ENCODE measurements at places on chromosomes 12 and 14. TPM values are rescaled to one million over a fixed set of nuclear protein-coding genes. Genes with fewer than 3 reads are reported as not detected.

GRCh38 chr14:75292886-75293285 lies 14.3 kb downstream of the FOS start:
- no peak for DNase-seq

- DNase-seq, result no peak
These were observed 12.3 kb downstream of the NKX2-8 start for GRCh38 chr14:36570065-36570464.

DNA sequence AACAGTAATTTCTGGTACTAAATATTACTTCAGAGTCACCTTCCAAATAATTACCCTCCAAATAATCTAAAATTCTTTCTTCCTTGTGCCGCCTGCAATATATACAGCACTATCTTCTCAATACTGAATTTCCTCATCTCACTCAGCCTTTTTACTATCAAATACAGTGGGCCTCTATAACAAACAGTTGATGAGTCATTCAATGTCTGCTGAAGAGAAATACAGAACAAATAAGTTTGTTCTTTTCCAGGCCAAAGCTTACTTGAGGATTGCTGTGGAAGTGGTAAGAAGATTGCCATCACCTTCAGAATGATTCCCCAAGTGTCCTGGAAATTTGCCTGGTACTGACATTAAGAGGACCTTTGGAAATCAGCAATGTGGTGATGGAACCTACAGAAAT lies 218.2 kb upstream of the ARHGAP5 start:
- no peak for DNase-seq

- DNase-seq, result no peak
These were observed 158.9 kb downstream of the GPR65 start for GRCh38 chr14:88163731-88164255.

GRCh38 chr12:93784339-93785086 lies 107.3 kb downstream of the CRADD start:
- DNase-seq, result no peak

The CPM gene
- not detected for total RNA-seq

DNA sequence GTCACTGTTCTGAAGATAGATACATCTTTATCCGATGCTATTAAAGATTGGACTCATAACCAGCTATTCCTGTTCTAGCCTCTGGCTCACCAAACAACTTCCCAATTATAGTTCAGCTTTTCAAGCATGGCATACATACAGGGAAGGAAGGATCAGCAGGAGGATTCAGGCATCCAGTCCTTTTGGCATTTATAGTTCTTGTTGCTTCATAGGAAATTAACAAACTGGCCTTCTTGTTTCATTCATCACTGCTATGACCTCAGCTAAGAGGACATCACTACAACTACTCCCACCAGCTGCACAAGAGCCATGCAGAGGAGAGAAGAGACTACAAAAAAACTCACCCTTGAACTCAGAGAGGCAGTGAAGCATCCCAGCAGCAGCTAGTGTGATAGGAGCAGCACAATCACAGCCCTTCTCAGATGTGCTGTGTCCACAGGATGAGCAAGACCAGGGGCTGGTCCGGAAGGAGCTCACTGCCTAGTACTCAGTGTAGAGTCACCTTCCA lies 100.5 kb downstream of the SPTSSA start:
- DNase-seq, result no peak

- no peak for DNase-seq
These were observed 11.5 kb downstream of the LUM start for GRCh38 chr12:91099836-91100235.

GRCh38 chr12:104546575-104546974 lies 89.8 kb downstream of the CHST11 start:
- no peak for DNase-seq

The CCDC177 gene
- 7.5 TPM for total RNA-seq

DNA sequence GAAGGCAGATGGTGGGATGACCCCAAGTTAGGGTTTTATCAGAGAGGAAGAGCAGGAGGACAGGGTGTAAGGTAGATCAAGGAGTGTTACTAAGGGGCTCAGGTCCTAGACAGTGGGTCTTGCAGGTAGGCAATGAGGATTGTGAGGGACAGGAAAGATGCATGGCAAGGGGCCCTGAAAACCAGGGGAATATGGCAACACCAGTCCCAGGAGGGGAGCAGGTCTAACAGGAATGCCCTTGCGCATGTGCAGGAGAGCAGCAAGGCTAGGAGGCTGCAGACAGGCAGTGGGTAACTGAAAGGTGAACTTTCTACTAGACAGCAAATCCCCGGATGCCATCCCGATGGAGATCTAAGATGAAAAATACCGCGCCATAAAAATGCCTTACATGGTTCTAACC lies 211.3 kb downstream of the ALG10 start:
- DNase-seq, result no peak

The TRAF3 gene
- 25.8 TPM for total RNA-seq

GRCh38 chr12:124856132-124856841 lies 7.4 kb downstream of the SCARB1 start:
- no peak for DNase-seq

The KITLG gene
- total RNA-seq, result 6.2 TPM

DNA sequence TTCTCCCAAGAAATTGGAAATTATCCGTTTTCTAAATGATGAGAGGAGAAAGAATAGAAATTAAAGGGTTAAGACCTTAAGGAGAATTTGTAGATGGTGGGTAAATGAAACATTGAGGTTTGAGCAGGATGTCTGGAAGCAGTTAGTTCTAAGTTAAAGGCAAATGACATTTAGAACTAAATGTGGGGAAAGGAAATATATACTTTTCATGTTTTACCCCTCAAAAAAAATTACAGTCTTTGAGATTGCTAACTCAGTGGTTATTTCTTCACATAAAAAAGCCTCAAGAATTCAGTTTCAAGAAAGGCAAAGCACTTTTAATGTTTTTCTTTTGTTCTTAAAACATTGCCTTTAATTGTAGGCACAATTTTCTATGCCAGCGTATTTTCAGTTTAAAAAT lies 114.0 kb downstream of the PLEKHA5 start:
- no peak for DNase-seq

DNA sequence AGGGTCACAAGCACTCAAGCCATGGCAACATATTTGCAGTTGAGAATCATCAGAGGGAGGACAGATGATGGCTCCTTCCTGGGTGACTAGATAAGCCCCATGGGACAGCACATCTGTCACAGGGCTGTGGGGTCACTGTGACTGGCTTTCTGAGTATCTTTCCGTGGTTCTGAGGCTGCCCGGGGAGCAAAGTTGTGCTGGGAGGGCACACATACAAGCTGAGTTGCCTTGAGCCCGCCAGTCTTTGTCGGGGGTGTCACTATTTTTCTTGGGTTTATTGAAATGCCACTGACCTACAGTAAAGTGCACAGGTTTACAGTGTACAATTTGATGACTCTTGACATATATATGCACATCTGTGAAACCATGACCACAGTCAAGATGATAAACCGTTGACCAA lies 17.2 kb upstream of the KIF26A start:
- no peak for DNase-seq

The KRT77 gene
- not detected for total RNA-seq

DNA sequence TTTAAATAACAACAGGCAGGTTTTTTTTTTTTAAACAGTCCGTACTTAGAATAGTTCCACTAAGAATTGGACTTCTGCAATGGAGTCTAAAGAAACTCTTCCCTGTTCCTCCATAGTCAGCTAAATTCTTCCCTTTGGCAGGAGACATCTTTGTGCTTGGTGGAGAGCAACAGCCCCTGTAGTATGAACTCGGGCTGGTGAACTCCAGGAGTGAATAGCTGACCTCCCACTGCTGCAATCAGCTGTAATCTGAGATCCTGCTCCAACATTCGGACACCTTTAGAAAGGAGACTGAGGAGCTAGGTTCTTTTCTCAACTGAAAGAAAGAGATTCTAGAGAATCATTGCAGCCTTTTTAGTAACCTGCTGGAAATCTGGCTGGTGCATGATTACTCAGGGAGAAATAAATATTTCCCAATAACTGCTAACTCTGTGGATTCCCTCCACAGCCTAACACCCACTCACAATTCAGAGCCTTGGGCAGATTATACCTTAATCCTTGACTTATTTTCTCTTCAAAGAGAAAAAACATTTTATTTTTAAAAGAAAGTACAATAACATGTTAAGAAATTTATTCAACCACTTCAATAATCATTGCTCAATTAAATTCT lies 25.6 kb upstream of the DBX2 start:
- no peak for DNase-seq

DNA sequence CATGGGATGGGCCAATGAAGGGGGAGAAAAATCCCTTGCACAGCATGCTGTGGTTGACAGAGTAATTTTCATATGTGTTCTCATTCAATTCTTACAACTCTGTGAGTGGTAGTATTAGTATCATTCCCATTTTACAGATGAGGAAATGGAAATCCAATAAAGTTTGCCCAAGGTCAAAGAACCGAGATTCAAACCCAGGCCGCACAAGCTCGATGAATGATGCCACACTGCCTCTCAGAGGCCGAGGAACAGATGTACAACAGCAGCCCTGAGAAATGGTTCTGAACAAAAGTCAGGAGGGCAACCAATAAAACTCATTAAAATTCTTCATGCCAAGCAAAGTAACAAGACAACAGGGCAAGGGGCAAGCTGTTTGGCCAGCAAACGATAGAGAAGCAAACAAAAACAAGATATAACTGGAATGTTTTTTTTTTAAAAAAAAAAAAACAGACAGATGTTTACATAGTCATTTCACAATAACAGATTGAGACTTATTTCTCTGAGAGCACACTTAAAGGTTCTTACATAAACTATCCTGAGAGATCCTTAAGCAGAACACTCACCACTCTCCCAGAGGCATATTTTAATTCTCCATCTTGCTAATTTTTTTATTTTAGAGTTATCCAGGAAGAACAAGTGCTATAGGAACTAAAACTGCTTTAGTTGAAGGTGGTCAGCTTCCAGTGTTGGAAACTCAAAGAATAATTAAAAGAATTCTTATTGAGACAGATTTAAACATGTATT lies 85.8 kb downstream of the EXOC5 start:
- no peak for DNase-seq

DNA sequence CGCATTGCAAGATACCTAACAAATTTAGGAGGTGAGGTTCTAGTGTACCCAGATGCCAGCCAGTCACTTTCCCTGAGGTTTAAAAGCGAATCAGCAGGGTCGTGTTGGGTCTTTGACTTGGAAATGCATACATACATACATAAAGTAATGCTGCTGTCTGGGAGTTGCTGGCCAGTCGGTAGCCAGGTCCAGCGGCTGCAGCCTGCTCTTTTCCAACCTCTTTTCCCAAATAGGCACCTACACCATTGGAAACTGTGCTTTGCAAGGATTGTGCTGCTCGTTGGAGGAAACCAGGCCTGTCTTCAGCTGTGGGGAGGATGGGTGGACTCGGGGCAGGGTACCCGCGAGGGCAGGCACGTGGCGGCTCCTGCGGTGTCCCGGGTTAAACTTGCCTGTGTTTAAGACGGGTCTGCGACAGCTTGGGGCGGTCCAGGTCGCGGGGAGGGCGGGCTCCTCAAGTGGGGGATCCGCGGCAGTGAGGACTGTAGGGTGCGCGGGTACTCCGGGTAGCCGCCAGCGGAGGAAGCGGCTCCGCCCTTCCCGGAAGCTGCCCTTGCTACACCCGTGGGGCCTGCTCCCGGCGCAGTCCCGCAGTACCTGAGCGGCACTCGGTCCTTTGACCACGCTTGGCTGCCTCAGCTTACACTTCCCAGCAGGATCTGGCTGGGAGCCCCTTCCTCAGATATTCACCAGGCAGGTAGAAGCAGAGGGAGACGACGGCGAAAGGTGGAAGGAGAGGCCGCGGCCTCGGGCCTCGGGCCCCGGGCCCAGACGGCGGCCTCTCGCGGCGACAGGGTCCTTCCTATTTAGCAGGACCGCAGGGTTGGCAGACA lies 2.7 kb downstream of the TTC6 start:
- no peak for DNase-seq

DNA sequence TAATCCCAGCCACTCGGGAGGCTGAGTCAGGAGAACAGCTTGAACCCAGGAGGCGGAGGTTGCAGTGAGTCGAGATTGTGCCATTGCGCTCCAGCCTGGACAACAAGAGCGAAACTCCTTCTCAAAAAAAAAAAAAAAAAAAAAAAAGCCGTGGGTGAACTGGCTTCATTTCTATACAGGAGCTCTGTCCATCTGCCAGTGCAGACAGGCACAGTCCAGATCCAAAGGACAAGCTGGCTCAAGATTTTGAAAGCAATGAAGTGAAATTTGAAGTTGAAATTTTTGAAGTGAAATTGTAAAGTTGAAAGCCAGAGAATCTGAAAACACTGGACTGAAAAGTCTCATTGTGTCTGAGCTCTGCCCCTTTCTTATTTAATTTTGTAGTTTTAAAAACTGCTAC lies 134.7 kb downstream of the CALM1 start:
- DNase-seq, result no peak

Data from neural crest cell (in vitro differentiated cells).